ENCODE measurements at places on chromosomes 12 and 14.
A peak's percentile ranks its signal among the peaks of the same experiment; 100 is the strongest.

DNA sequence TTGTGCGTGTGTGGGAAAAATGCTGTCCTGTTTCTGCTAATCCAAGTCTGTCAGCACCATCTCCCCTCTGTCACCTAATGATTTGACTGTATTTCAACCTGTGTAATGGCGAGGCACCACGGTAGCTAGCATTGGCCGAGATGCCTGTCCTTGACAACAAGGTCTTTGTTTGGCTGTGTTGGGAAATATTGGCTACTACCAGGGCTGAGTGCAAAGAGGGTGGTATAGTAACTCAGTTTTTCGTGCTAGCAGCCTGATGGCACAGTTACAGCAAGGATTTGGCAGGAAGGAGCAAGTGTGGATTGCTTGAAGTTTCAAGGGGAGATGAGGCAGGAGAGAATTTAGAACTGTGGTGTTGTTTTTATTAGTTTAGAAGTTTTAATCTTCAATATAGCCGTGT lies 440.3 kb upstream of the RGS6 start:
- DNase-seq = no peak

DNA sequence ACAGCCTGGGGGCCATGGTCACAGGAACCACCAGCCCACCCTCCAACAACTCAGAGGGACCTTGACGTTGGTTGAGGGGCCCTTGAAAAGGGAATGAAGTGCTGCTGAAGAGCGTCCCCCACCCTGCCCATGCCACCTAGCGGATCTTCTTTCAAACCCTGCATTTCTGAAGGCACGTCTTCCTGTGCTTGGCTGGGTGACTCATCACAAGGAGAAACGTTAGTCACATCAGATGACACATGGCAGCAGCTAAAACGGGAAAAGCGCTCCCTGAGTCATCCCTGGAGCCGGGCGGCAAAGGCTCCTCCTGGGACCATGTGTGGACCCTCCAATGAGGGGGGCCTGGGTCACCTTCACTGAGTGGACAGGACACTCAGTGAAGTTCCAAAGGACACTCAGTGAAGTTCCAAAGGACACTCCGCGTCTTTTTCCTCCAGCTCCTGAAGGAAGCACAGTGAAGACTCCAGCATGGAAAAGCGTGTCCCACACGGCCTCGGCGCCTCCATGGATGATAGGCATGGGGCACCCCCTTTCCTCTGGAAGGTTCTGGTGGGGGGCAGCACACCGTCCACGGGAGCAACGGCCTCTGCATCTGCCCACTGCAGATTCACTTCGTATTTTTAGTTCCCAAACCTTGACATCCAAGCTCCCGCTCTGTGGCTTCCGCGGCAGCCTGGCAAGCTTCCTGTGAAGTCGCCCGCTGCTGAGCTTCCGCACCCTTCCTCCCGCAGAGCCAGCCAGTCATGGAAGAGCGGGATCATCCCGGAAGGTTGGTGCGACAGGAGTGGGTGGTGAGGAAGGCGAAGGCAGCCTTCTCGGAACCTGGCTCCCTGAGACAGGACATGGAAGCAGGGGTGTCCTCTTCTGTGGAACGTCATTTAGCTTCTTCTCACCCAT lies 383.4 kb downstream of the VRK1 start:
- no peak for DNase-seq

DNA sequence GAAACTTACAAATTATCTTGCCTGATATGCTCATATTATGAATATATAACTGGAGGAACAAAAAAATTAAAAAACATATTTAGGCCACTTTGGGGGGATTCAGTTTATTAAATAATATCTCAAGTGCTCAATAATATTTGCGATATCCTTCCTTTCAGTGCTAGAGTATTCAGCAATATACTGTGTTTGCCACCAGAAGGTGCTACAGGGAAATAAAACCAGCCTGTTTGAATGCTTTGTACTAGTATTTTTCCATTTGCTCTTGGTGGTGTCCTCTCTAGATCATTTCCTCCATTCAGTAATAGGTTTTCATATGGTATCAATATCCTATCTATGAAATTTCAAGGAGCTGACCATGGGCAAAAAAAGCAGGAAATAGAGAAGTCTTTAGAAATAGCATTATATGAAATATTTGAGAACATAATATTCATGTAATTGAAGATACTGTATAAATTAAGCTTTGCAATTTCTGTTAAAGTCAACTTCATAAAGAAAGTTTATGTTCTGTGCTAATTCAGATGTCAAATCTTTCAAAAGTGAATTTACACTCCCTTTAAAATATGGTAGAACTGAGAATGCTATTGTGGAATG lies 106.2 kb upstream of the NAV3 start:
- DNase-seq = no peak

DNA sequence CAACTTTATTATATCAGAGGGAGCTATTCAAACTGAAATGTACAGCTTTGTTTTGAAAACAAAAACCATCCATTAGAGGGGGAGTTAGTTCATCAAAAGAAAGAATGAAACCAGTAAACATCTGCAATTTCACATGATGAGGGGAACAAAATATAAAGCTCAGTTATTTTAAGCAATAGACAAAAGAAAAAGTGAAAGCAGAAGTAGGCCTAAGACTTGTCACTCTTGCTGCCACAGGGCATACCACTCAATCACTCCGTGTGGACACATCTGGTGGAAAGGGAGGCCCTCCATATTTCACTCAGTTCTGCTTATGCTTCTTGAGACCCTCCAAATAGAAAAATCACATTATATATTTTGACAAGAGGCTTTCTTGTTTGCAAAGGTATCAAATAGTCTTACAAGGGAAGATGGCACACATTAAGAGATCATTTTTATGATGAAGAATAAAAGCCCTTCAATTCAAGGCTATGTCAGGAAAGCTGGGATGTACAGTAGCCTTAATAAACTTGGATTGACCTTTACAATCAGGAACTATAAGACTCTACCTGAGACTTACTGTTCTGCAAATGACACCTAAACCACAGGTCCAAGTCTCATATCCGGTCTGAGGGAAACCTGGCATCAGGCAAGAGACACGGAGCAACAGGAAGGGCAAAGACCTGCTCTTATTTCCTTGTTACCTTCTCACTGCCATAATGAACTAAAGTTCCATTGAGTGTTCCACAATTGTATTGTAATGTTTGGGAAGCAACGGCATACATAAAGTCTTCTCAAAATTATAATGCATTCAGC lies 222.5 kb upstream of the GRIP1 start:
- no peak for DNase-seq

DNA sequence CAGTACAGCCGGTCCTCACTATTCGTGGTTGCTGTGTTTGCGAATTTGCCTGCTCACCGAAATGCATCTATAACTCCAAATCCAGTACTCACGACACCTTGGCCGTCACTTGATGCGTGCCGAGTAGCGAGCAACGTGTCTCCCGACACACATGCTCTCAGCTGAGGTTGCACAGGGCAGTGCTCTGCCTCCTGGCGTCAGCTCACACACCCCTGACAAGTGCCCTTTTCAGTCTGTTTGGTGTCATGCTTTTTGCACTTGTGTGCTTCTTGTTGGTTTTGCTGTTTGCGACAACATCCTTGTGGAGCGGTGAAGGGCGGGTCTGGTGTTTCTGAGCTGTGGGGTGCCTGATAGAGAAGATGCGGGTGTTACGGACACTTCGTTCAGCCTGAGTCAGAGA lies 110.4 kb upstream of the RFLNA start:
- DNase-seq = no peak

DNA sequence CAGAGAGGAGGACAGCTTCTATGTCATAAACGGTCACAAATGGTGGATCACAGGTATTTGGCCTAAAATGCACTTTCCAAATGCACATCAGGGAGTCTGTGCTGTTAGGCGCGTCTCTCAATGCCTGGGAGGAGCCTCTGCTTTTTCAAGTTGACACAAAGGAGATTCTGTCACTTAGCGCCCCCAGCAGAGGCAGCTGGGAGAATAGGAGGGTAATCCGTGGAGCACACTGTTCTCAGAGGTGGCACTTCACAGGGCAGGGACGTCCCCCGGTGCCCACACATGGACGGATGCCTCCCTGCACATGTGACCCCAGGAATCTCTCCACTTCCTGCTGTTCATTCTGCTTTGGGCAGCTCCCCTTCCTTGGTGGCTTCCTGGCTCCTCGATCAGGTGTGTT lies 19.4 kb upstream of the ALDH2 start:
- no peak for DNase-seq

DNA sequence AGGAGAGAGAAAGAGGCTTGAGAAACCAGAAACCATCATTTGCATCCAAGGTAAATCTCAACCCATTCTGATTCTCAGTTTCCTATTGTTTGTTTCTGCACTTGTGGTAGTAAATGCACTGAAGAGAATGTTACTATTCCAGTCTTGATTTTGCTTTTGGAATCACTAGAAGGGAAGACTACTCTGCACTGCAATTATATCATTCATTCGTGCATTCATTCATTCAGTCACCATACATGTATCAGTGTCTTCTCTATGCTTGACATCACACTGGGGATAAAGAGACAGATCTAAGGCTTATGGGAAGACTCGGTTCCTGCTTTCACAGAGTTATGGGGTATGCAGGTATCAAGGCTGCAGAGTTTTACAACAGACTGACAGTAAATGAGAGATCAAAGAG lies 90.3 kb upstream of the EGLN3 start:
- no peak for DNase-seq

GRCh38 chr14:94451826-94452225 lies 774 bp downstream of the SERPINA11 start:
- no peak for DNase-seq

GRCh38 chr14:99747582-99748330 lies 45.5 kb upstream of the EML1 start:
- no peak for DNase-seq

GRCh38 chr14:89040460-89041256 lies 216.2 kb downstream of the TTC8 start:
- DNase-seq = peak; percentile 84

DNA sequence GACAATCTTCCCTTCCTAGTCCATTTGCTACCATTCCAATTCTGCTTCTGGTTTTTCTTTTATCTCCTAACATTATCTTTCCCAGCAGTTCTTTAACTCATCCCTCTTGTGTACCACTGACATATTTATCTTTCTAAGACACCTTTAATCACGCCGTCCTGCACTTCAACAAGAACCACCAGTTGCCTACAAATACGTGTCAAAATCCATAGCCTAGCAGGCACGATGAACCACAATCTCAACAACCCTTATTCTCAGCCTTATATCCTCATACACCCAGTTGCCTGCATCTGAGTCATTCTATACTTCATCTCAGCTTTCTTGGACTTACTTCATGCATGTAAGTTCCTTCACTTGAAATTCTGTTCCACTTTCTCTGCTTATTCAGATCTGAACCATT lies 16.4 kb upstream of the ST8SIA1 start:
- no peak for DNase-seq

- no peak for DNase-seq
Measured at GRCh38 chr12:131698286-131698685, 12.6 kb upstream of the SFSWAP start.

- no peak for DNase-seq
Measured at GRCh38 chr12:54036620-54037359, 3.9 kb downstream of the HOXC5 start.

GRCh38 chr12:3872800-3873636 lies at the start of gene PARP11:
TSS of gene PARP11 (minus strand) at chr12:3873399. CDS start at chr12:3873229, 170 bp downstream.
- peak; percentile 89 for DNase-seq

DNA sequence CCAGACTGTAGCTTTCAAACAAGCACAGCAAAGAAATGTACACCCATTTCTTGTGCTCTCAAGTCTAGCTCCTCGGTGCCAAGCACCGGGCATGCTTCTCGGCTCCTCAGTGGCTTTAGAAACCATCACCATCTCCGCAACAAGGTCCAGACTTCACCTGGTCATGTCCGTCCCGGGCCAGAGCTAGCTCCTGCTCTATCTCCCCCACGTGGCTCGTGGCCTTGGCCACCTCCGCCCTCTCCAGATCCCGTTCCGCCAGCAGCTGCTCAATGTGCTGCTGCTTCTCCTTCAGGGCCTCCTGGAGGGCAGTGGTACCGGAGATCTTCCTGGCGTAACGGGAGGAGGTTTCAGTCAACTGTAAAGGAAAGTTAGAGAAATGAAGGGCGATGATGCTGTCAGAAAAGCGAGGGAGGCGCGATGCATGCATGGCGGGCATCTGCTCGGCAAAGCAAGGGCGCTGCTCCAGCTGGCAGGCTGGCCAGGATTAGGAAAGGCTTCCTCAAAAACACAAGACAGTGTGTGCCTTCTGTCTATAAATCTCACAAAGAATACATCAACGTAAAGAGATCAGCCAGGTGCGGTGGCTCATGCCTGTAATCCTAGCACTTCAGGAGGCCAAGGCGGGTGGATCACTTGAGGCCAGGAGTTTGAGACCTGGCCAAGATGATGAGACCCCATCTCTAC lies 67.4 kb downstream of the CLIP1 start:
- no peak for DNase-seq

- DNase-seq = no peak
Measured at GRCh38 chr14:105882626-105883025, 356.2 kb downstream of the TMEM121 start.

GRCh38 chr12:132489078-132489601 lies 811 bp upstream of the FBRSL1 start:
- DNase-seq = no peak

DNA sequence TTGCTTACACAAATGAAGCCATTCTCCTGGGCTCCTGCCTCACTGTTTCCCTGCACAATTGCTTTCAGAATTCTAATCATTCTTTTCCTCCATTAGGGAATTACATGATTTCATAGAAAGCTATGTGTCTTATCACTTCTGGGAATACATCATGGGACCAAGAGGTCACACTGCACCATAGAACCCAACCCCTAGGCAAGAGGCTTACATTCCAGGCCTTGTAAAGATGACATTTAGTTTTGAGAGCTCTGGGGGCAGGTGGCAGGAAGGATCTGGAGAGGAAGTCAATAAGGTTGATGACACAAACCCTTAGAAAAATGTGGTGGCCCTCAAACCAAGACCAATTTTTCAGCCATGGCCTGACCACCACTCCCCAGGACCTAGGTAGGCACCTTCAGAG lies 57.1 kb downstream of the NUAK1 start:
- DNase-seq = no peak

- no peak for DNase-seq
Measured at GRCh38 chr14:96722736-96723135, 74.4 kb upstream of the VRK1 start.

- DNase-seq = no peak
Measured at GRCh38 chr12:57745485-57745881, 644 bp downstream of the TSPAN31 start.

- peak; percentile 1 for DNase-seq
Measured at GRCh38 chr12:78645956-78646355, 218.6 kb upstream of the SYT1 start.

- no peak for DNase-seq
Measured at GRCh38 chr14:100762901-100763300, 36.2 kb downstream of the DLK1 start.

- DNase-seq = no peak
Measured at GRCh38 chr14:75175677-75176141, 703 bp downstream of the TMED10 start.

GRCh38 chr12:34345801-34346200 lies 323.5 kb downstream of the ALG10 start:
- DNase-seq = no peak

- DNase-seq = no peak
Measured at GRCh38 chr12:105499205-105499604, 168.7 kb downstream of the C12orf75 start.

- DNase-seq = no peak
Measured at GRCh38 chr12:31234955-31235867, 90.7 kb downstream of the SINHCAF start.

Measured in AG09319 (cell line).